ENCODE measurements at places on chromosomes 3 and 15.
A peak's percentile ranks its signal among the peaks of the same experiment; 100 is the strongest.

DNA sequence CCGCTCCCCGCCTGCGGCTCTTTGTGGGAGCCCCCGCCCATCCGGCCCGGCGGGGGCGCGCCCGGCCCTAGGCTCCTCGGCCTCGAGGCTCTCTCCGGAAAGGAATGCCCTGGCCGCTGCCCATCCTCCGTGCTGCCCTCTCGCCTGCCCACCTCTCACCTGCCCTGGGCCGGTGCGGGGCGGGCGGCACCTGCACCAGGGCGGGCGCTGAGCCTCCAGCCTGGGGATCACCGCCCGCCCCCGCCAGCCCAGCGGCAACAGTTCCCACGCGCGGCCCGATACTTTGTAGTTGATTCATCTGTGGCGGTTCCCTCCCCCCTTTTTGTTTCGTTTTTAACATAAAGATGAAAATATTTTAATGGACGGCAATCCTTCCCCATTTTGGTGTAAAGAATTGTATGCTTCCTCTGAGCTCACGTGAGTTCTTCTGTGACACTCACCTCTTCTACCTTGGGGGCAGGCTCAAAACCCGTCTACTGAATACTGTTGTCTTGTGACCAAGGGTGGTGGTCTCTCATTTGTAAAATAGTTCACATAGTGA is 1.9 kb downstream of the KLF13 start:
- no peak for DNase-seq

- DNase-seq, result peak; percentile 99
Measured at GRCh38 chr3:120742198-120742848, at the start of the genes GTF2E1 and RABL3. GTF2E1 (plus strand) TSS chr3:120742744; CDS start chr3:120750553, 7,809 bp downstream. RABL3 (minus strand) TSS chr3:120742516; CDS start chr3:120742507, 9 bp downstream.

- no peak for DNase-seq
Measured at GRCh38 chr3:55165704-55166405, 238.0 kb upstream of the LRTM1 start.

- DNase-seq, result no peak
Measured at GRCh38 chr3:188233320-188233719, 79.4 kb downstream of the LPP start.

- peak; percentile 35 for DNase-seq
Measured at GRCh38 chr15:60745469-60746061, 266.6 kb upstream of the ICE2 start.

- DNase-seq, result no peak
Measured at GRCh38 chr3:161766331-161766730, 269.7 kb downstream of the OTOL1 start.

GRCh38 chr15:86316726-86317383 is 237.2 kb downstream of the AGBL1 start:
- no peak for DNase-seq

- DNase-seq, result no peak
Measured at GRCh38 chr15:71182522-71182921, 67.3 kb downstream of the THSD4 start.

- DNase-seq, result peak; percentile 16
Measured at GRCh38 chr15:40928821-40929659, at the start of gene DLL4. DLL4 (plus strand) TSS chr15:40929340; CDS start chr15:40929669, 329 bp downstream.

DNA sequence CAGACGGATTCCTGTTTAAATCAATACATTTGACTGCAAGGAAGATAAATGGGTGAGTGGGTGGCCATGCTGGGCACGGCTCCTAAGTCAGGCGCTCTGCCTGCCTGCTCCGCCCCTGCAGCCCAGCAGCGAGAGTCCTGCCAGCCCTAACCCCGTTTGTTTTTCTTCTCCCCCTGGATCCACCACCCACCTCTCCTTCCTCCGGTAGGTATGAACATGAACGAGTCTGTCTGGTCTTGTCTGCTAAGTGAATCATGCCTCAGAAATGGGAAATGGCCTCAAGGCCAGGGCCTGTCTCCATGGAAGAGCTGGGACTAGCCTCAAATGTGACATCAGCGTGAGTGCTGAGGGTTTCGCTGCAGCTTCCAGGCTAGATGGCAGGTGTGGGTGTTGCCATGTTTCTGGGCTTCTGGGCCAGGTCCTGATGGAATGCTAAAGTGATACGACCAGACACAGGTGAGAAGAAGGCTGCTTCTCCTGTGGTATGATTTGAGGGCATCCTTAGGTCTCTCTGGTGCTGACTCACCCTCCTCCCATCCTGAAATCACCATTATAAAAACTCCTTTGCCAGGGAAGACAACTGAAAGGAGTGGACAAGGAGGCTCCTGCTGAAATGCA is 5.6 kb upstream of the FEM1B start:
- DNase-seq, result peak; percentile 38

- no peak for DNase-seq
Measured at GRCh38 chr3:99365979-99366378, 272.4 kb upstream of the COL8A1 start.

DNA sequence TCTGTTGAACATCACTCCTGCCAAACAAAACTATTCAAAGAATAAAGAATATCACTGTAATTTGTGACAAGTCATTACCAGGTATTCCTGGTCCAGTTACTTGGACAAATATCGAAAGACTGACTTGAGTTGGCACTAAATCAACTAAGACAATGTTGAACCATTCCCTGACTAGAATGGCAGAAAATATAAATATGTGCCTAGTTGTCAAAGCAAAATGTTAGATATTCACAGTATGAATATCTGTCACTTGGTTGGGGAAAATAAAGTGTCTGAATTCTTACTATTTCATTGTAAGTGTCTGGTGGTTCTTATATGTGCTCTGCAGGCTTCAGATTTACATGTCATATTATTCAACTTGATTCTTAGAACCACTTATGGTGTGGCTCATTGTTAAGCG is 470.2 kb downstream of the NAALADL2 start:
- no peak for DNase-seq

DNA sequence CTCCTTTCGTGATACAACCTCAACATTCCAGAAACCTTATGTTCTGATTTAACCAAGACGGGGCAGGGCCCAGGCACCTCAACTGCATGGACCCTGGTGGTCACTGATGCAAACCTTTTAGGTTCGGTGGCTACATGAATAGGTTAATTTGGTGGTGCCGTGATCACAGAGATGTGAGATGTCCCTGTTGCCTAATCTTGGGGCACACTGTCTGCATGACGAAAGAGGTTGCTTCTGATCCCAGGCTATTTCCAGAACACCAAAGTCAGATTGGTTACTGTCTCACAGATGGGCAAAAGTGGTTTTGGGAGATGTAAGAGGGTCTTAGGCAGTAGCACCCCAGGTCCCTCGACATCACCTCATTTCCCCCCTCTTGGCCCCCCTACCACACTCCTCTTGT is 4.0 kb upstream of the CCR1 start:
- DNase-seq, result no peak

- DNase-seq, result no peak
Measured at GRCh38 chr3:67386451-67386850, 268.0 kb downstream of the SUCLG2 start.

- no peak for DNase-seq
Measured at GRCh38 chr3:82496890-82497560, 735.6 kb upstream of the GBE1 start.

DNA sequence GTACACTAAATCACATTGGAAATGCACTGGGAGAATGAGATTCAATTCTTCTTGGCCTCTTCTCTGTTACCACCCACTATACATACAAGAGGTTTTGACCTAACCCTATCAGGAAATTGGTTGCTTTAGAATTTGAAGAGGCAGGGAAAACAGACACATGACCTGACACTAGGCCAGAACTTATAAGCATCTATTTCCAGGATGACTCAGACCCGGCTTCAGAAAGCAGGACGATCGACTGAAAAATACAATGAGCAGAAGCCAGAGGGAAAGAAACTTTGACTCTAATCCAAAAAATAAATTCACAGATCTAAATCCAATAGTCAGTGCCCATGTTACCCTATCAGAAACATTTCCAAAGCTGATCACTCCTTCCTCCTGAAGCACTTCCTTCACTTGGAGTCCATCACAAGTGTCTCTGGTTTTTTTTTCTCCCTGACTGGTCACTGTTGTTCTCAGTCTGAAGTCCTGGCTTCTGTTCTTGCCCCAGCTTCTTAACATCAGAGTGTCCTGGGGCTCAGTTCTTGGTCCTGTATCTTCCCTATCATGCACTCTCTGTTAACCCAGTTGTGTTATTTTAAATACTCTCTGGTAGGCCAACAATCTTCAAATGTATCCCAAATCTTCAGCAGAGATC is 133.6 kb downstream of the P2RY1 start:
- DNase-seq, result peak; percentile 44

GRCh38 chr3:147514366-147515160 is 105.4 kb downstream of the ZIC1 start:
- DNase-seq, result no peak

GRCh38 chr3:141372656-141373055 is 4.4 kb downstream of the ZBTB38 start:
- DNase-seq, result no peak

- no peak for DNase-seq
Measured at GRCh38 chr15:77822631-77823230, 190.0 kb upstream of the LINGO1 start.

GRCh38 chr3:16887130-16887529 is 2.4 kb downstream of the PLCL2 start:
- DNase-seq, result no peak

- DNase-seq, result no peak
Measured at GRCh38 chr3:15683253-15683652, 81.7 kb downstream of the BTD start.

DNA sequence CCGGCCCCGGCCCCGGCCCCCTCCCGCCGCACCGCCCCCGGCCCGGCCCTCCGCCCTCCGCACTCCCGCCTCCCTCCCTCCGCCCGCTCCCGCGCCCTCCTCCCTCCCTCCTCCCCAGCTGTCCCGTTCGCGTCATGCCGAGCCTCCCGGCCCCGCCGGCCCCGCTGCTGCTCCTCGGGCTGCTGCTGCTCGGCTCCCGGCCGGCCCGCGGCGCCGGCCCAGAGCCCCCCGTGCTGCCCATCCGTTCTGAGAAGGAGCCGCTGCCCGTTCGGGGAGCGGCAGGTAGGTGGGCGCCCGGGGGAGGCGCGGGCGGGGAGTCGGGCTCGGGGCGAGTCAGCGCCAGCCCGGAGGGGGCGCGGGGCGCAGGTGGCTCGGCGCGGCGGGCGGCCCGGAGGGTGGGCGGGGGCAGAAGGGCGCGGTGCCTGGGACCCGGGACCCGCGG is 352 bp downstream of the CHRD start:
- DNase-seq, result peak; percentile 33

DNA sequence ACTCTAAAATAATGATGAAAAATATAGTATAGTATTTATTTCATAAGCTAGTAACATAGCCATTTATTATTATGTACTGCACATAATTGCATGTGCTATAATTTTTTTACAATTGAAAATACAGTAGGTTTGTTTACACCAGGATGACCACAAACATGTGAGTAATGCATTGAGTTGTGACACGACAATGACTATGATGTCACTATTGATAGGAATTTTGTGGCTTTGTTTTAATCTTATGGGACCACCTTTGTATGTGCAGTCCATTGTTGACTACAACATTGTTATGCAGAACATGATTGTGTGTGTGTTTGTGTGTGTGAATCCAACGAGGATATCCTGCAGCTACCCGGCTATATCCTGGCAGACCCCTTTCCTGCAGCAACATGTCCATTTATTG is 372.2 kb upstream of the MCTP2 start:
- DNase-seq, result no peak

- DNase-seq, result peak; percentile 36
Measured at GRCh38 chr3:131082871-131083863, 56.5 kb downstream of the NEK11 start.

DNA sequence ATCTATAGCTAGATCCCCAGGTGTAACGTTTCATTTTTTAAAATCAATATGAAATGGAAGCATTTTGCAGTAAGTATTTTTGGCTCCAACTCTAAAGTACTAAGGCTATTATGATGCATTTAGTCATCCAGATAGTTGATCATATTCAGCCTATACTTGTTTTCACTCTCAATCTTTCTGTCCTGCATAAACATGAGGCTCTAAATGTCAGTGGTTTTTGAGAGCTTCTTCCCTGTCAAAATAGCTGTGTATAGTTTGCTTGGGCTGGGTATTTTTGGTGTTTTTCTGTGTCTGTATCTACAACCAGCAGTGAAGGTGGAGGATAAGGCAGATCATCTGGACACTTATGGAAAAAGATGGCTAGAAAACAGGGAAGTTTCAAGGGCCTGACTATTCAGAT is 128.0 kb downstream of the LRRN1 start:
- no peak for DNase-seq

DNA sequence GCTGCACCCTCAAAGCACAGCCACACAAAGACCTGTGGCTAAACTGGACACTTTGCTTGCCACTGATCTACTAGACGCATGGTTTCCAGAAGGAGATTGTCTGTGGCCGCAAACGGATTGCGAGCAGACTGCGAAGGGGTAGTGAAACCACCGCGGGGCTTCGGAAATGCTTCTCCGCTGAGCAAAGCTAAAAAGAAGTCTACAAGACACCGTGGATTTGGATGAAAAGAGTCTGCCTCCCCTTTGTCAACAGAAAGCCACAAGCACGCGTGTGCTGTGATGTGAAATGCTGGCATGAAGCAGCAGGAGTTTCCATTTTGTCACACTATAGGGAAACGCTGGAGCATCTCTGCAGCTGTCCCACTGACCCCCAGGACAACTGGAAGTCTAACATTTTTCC is 63.0 kb downstream of the TMEM44 start:
- no peak for DNase-seq

- no peak for DNase-seq
Measured at GRCh38 chr3:123719862-123720453, 135.1 kb upstream of the HACD2 start.

DNA sequence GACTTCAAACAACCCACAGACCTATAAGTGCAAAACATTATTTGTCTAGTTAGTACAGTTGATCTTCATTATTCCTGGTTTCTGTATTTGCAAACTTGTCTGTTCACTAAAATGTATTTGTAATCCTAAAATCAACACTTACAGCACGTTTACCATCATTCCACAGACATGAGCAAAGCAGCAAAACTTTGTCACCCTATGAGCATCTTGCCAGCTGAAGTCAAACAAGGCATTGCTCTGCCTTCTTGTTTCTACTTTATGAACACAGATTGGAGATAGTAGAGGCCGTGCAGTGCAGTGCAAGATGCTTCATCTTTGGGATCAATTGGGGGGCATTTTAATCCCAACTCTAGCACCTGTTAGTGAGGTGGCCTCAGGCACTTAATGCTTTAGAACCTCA is 202.1 kb downstream of the NLGN1 start:
- DNase-seq, result no peak

- DNase-seq, result no peak
Measured at GRCh38 chr3:53789459-53789858, 56.8 kb downstream of the CHDH start.

GRCh38 chr3:55292360-55292759 is 194.7 kb downstream of the WNT5A start:
- no peak for DNase-seq

Data from fibroblast of gingiva (primary cell).